Mucosa of descending colon (tissue), 3 donors: ENCODE measurements at places on chromosomes 7 and 10. TPM values are rescaled to one million over a fixed set of nuclear protein-coding genes. Genes with fewer than 3 reads are reported as not detected.

- no peak for DNase-seq
These were observed 23.2 kb downstream of the POR start for GRCh38 chr7:75937958-75938786.

DNA sequence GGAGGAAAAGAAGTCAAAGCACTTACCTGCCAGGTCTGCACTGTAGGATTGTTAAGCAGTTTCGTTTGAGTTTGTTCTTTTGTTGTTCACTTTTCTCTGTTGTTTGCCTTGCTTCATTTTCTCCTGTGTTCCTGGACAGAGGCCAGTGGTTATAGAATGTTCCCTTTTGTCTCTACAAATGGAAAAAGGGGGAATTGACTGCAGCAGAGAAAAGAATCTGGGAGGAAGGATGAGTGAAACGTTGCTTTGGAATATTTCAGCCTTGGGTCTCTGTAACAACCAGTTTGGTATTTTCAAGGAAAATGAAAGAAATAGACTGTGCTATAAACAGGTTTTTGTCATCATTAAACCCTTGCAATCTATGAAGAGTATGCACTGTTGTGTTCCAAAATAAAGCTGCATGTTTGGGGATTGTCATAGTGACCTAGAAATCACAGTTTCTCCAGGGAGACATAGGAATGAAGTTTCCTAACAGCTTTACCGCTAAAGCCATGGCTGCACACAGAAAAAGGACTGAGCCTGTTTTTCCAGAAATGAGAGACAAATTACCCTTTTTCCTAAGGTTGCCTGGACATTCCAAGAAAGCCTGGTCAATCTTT, 60.8 kb upstream of the HABP2 start:
- no peak for DNase-seq

DNA sequence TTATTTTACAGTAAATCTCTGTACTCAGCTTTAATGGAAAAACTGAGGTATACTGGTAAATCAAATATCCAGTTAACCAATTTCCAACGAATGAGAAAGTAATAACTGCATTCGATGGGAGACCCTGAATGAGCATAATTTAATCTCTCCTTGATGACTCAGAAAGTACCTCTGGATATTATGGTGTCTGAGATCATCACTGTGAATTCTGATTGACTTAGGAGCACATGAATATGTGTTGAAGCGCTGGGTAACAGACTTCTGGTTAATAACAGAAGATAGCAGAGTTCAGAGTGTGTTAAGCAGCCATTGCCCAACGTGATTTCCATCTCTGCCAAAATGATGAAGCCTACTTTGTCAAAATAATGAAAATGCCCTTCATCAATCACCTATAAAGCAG, 116.6 kb downstream of the NRP1 start:
- DNase-seq, result no peak

DNA sequence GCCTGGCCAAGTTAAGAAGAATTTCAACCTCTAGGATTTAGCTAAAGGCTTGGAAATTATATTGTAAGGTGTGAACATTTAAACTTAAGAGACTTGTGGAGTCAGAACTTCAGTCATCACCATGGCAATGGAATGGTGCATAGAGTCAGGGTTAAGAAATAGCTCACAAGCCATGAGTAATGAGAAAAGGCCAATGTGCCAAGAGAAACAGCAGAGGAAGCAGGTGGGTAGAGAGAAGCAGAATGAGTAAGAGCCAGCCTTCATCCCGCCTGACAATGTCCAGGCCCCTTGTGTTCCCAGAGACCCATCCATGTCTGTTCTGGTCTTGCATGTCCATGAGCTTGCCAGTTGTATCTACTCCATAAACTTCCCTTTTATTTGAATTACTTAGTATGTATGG, 62.6 kb upstream of the TBX20 start:
- DNase-seq, result no peak

DNA sequence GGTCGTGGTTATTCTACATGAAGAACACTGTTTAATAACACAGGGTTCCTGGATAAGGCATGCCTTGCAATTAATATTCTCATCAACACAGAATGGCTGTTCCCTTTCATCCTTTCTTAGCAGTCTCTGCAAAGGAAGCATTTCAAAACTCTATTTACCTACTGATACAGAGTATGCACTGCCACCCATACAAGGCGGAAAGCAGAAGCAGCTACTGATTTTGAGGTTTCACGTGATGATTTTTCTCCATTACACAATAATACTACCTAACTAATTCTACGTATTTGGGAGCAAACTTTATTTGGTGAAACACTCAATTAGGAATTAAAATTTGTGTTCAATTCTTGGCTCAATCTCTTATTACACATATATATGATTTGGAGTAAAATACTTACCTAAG, 43.0 kb upstream of the COL1A2 start:
- no peak for DNase-seq

- no peak for DNase-seq
These were observed 148.8 kb downstream of the HIBADH start for GRCh38 chr7:27513885-27514284.

DNA sequence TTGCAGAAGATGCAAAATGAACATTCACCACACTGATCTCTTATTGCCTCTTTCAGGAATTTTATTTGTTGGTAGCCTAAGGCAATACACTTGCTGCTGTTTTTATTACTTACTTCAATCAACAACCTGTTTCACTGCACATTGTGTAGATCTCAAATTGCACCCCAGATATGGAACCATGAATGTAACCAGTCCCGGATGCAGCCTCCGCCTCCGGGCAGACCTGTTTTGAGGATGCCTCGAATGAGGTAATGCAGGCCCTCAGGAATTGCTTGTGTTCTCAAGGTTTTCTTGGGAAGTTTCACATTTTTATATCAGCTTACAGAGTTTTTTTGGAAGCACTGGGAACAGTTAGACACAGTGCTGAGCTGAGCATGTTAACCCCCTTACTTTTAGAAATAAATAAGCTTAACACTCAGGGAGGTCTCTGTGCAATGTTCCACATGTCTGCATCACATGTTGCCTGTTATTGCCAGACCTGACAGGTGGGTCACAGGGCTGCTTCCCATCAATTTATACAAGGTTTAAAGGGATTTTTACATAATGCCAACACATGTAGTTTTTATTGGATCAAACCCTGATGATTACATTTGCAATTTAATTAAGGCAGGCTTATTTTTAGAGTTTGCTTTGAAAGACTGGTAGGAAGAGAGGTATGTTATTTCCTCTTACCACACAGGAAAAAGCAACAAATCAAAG, 193.1 kb upstream of the POM121L12 start:
- DNase-seq, result no peak

GRCh38 chr10:57979491-57979890, 288.2 kb downstream of the IPMK start:
- DNase-seq, result no peak

GRCh38 chr7:24500599-24500998, 72.7 kb upstream of the PALS2 start:
- no peak for DNase-seq

DNA sequence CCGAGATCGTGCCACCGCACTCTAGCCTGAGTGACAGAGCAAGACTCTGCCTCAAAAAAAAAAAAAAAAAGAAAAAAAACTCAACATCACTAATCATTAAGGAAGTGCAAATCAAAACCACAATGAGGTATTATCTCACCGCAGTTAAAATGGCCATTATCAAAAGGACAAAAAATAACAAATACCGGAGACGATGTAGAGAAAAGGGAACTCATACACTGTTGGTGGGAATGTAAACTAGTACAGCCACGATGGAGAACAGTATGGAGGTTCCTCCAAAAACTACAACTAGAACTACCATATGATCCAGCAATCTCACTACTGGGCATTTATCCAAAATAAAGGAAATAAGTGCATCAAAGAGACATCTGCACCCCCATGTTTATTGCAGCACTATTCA, 24.3 kb downstream of the GRK5 start:
- DNase-seq, result no peak

DNA sequence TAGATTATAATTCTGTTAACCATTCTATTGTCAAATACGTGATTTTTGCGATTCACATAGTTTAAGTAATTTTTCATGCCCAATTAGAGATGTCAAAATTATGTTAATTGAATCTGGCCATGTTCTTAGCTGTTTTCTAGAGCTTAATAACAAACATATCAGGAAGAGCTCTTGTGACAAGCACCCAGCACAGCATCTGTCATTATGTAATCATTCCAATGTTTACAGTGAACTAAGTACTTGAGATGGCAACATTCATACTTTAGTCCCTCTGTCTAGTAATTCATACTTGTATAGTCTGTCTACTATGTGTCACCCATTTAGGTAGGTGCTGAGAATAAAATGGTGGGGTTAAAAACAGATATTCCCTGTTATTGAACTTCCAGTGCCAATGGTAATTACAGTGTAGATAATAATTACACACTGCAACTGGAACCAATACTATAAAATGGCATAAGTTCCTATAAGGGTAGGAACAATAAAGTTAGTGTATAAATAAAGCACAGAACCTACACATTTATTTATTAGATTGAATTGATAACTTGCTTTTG, 55.2 kb downstream of the ZEB1 start:
- no peak for DNase-seq

GRCh38 chr7:47574482-47575329, 7.2 kb downstream of the TNS3 start:
- no peak for DNase-seq

DNA sequence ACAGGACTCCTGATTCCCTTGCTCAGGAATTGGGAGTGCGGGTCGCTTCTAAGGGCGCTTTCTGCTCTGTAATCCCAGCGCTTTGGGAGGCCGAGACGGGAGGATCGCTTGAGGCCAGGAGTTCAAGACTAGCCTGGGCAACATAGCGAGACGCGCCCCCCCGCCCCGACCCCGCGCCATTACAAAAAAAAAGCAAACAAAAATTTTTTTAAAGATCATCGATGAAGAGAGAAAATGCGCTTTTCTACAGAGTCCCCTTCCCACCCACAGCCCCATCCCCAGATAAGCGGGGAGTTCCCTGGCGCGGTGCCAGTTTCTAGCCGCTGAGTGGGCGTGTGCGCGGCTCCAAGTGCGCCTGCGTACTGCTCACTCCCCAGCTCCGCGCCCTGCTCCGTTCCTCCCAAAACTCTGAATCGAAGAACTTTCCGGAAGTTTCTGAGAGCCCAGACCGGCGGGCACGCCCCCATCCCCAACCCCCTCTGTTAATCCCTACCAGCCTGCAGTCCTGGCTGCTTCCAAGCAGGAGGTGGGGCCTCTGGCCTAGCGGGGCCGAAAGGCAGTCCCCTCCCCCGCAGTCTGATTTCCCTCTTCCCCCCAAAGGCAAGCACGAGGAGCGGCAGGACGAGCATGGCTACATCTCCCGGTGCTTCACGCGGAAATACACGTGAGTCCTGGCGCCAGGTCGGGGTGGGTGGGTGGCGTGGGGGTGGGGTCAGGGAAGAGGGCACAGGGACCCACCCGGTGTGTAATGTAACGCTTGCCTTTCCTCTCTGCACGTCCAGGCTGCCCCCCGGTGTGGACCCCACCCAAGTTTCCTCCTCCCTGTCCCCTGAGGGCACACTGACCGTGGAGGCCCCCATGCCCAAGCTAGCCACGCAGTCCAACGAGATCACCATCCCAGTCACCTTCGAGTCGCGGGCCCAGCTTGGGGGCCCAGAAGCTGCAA, 1.0 kb downstream of the HSPB1 start:
- DNase-seq, result peak; percentile 89

- peak; percentile 27 for DNase-seq
These were observed 180.6 kb downstream of the SEMA3E start for GRCh38 chr7:83468251-83468739.

- no peak for DNase-seq
These were observed 40.3 kb downstream of the ARHGAP22 start for GRCh38 chr10:48564466-48565160.

DNA sequence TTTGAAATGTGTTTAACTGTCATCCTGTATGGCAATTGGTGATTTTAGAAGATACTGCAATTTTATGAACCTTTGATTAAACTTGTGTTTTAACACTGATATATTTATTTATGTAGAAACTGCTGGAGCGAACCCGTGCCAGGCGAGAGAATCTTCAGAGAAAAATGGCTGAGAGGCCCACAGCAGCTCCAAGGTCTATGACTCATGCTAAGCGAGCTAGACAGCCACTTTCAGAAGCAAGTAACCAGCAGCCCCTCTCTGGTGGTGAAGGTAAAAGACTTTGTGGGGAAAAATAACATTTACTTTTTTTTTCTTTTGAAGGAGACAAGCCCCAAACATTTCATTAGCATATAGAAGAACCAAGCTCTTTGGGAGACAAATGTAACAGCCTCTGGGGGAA, 6.5 kb downstream of the ANLN start:
- DNase-seq, result no peak

GRCh38 chr7:44057849-44058758, 7.3 kb downstream of the PGAM2 start:
- no peak for DNase-seq

DNA sequence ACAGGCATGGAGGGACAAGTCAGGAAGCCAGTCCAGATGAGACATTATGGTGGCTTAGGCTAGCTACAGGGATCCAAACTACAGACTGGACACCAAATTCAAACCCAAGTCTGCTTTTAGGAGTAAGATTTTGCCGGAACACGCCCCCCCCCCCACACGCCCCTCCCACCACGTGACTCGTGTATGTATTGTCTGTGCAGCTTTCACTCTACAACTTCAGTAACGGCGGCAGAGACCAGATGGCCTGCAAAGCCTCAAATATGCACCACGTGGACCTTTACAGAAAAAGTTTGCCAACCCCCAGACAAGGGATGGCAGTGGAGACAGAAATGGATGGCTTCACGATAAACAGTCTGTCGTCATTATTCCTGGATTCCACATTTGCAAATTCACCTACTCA, 14.5 kb downstream of the HIPK2 start:
- no peak for DNase-seq

DNA sequence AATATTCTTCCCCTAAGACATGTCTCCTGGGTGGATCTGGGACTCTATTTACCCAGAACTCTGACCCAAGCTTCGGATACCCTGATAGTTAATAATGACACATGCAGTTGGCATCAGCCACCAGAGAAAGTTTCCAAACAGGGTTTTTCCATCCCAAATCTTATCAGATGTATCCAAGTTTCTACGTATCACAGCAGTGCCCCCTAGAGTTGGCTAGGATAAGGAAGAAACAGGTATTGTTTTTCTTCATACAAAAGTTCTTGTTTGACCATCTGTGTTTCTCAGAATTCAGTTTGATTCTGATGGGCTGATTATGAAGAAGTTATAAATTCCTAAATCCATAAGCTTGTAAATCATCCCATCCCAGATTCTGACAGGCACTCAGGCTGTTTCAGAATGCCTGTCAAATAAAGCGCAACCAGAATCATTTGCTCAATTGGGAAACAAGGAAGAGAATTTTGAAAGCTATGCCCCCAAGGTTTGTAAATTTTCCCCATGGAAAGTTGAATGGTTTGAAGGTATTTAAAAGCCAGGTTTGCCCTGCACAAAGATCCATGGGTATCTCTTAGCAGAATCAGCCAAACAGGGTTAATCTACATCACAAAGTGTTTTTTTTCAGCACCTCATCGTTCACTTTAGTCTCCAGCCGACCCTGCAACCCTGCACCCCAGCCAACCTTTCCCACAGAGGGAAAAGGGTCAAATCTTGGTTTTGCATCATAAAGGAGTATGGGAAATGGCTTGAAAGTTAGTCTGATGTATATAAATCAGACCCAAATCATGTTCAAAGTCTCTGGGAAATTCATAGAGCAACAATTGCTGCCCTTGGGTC, 47.4 kb downstream of the NRAP start:
- no peak for DNase-seq

- no peak for DNase-seq
These were observed 21.5 kb downstream of the BUB3 start for GRCh38 chr10:123175389-123176387.

GIMAP2 gene
- 8.1 TPM for total RNA-seq

TMEM139 gene
- 49.4 TPM for total RNA-seq

AZGP1 gene
- 6.0 TPM for total RNA-seq

ATRNL1 gene
- total RNA-seq, result 61.7 TPM

STAG3 gene
- 2.4 TPM for total RNA-seq

TAS2R41 gene
- not detected for total RNA-seq

SPRN gene
- 0.25 TPM for total RNA-seq
